DMS79 treated with DMSO at 0.1 percent for 48 hours (cell line): ENCODE measurements at places on chromosomes 12 and 14.

DNA sequence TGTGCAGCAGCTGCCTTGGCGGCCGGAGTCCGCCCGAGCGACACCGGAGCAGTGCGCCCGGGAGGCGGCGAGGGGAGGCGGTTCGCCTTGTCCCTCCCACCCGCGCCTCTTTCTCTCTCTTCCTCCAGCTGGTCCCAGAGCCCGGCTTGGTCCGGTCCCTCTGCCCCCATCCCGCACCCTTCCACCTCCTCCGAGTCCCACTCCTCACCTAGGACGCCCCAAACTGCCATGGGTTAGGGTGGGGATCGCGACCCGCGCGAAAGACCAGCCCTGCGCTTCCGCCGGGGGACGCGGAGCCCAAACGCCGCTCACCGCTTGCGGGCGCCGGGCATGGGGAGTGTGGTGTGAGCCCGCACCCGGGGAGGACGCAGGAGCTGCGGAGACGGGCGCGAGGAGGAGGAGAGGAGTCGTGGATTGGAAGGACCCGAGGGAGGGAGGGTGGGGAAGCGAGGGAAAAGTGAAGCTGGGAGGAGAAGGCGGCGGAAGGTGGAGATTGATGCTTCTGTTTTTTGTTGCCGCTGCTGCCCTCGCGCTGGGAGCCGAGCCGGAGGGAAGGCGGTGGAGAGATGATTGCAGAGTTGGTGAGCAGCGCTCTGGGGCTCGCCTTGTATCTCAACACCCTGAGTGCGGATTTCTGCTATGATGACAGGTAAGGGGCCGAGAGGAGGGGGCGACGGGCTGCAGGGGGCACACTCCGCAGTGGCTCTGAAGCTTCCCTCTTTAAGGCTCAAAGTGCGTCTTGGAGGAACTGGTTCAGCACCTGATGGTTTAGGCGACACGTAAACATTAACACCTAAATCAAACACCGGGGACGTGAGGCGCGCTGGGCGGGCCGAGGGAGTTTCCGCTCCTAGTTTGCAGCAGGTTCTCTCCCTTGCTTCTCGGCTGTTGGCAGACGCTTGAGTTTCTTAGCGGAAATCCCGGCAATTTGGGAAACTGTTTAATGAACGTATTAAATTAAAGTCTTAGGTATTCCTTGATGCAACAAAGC lies 610 bp downstream of the TMTC2 start:
- DNase-seq: peak; percentile 33

GRCh38 chr12:29155079-29155478 lies 6.0 kb downstream of the FAR2 start:
- DNase-seq: no peak

DNA sequence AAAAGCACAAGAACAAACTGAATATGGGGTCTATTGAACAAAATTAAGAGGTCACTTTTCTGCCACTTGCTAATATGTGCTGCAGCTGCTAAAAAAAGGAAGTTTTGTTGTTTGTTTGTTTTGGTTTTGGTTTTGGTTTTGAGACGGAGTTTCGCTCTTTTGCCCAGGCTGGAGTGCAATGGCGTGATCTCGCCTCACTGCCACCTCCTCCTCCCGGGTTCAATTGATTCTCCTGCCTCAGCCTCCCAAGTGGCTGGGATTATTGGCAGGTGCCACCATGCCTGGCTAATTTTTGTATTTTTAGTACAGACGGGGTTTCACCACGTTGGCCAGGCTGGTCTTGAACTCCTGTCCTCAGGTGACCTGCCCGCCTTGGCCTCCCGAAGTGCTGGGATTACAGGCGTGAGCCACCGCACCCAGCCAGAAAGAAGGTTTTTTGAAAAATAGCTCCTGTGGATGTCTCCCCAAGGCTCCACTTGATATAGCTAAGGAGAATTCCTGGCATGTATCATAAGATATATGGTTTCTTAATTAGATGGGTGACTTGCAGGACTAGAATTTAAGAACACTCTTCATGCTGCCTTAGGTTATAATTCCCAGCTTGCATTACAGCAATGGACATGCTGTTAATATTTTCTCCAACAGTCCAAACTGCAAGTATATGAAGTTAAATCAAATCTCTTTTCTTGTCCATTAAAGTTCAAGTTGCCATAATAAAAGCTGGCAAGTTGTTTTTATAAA lies 237.6 kb upstream of the AMIGO2 start:
- DNase-seq: no peak

- DNase-seq: peak; percentile 19
These were observed 31.3 kb downstream of the PRKAB1 start for GRCh38 chr12:119699199-119699760.

DNA sequence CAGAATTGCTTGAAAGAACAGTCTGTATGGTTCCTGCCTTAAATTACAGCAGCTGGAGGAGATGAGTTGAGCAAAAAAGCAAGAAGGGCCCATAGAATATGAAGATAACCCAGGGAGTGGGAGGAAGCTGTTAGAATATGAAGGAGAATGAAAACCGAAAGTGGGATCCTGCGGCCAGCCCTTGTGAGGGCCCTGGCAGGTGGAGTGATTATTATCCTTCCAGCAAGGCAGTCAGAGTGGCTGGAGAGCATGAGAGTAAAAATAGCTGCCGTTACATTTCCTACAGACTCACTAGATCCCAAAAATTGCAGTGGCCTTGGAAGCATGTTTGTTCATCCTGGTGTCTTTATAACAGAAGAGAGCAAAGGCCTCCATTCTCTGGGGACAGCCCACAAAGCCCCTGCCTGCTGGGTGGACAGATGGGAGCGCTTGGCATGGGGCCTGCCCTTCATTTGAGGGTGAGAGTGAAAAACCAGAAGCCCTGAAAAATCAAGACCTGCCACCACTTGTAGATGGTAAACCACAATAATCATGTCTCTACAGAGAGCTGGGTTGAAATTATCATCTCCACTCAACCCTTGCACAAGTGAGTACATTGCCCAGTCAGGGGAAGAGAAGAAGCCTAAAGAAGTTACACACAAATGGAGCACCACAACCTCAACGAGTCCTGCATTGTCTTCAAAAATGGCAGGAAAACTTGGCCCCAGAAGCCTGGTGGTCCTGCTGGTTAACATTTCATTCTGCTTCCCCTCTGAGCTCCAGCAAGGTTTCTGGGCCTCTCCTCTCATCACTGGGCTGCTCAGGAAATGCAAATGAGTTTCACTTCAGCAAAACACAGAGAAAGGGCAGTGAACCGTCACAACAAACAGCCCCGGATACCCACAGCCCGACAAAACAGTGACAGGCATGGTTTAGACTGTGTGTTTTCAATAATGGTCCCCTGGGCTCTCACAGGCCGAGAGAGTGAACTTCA lies 20.5 kb downstream of the ZDHHC22 start:
- peak; percentile 99 for DNase-seq

GRCh38 chr12:51846271-51846691 lies 2.2 kb downstream of the FIGNL2 start:
- no peak for DNase-seq

DNA sequence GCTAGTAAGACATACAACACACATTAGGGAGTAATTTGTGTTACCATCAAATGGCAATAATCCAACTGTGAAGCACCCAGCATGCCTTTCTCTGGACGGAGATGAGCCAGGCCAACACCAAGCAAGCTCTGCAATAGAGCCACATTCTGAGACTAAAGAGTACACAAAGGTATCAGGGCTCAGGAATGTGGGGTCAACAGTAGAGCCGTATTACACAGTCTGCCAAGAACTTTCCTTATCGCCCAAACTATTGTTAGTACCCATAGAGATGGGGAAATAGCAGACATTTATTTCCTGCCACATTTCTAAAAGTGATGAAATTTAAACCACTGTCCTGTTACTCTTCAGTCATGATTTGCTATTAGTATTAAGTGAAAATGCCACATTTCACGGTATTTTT lies 113.7 kb downstream of the BMP4 start:
- DNase-seq: no peak

GRCh38 chr12:113155646-113156045 lies 6.1 kb downstream of the CFAP73 start:
- DNase-seq: no peak

- DNase-seq: no peak
These were observed 136.5 kb upstream of the MYL2 start for GRCh38 chr12:111056618-111057521.

GRCh38 chr12:67362526-67362925 lies 93.4 kb downstream of the CAND1 start:
- no peak for DNase-seq

- DNase-seq: no peak
These were observed 108.7 kb downstream of the PTGER2 start for GRCh38 chr14:52422650-52423356.

- DNase-seq: no peak
These were observed 40.1 kb upstream of the YAF2 start for GRCh38 chr12:42278128-42278510.

GRCh38 chr14:67918838-67919237 lies 99.3 kb downstream of the RAD51B start:
- DNase-seq: no peak

GRCh38 chr12:112936927-112937326 lies 1.3 kb upstream of the OAS3 start:
- DNase-seq: no peak

DNA sequence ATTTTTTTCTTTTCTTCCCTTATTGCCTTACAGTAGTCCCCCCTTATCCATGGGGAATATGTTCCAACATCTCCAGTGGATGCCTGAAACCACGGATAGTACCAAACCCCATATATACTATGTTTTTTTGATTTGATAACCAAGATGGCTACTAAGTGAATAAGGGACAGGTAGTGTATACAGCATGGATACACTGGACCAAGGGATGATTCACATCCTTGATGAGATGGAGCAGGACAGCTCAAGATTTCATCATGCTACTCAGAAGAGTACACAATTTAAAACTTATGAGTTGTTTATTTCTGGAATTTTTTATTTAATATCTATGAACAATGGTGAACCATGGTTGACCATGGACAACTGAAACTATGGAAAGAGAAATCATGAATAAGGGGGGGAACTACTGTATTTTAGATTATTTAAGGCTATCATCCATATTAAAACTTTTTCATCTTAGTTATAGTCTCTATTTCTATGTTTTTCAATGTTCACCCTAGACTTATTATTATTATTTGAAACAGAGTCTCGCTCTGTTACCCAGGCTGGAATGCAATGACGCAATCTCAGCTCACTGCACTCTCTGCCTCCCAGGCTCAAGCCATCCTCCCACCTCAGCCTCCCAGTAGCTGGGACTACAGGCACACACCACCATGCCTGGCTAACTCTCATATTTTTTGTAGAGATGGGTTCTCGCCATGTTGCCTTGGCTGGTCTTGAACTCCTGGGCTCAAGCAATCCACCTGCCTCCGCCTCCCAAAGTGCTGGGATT lies 188.0 kb upstream of the PELI2 start:
- DNase-seq: no peak

GRCh38 chr14:102464846-102465341 lies 44.7 kb downstream of the ANKRD9 start:
- no peak for DNase-seq
